ENCODE measurements at places on chromosomes 2 and 18.

- peak; percentile 12 for DNase-seq
Measured at GRCh38 chr2:136281281-136282114, 163.5 kb upstream of the CXCR4 start.

DNA sequence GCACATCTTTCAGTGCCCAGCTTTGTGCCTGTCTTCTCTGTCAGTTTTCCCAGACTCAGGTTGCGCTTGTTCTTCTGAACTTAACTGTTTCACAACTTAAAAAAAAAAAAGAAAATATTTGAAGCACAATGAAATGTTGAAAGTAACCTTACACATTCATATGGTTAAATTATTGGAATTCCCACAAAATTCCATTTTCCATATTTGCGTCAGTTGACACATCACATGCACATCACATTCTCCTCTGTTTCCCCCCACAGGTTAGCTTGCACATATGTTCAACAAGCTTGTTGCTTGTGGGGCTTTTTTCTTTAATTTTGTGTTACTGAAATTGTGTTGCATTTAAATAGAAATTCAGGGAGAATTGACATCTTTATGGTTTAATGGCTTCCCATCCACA is 8.3 kb downstream of the MYO1B start:
- DNase-seq: no peak

DNA sequence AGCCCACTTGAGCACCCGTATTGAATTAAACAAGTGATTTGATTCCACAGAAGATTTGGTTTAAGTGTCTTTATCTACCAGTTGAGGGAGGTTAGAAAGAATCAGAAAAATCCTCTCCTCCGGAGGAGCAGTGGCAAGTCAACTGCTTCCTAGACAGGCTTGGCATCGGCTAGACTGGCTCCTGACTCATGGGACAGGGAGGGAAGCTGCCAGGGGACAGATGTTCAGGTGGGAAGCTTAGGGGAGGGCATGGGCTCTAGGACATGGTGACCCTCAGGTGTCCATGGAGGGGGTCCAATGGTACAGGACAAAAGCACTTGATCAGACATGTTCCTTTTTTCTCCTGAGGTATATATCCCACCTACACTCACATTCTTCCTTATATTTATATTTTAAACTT is 119.3 kb upstream of the IL1R2 start:
- no peak for DNase-seq

- no peak for DNase-seq
Measured at GRCh38 chr2:160310118-160310828, 110.2 kb upstream of the ITGB6 start.

DNA sequence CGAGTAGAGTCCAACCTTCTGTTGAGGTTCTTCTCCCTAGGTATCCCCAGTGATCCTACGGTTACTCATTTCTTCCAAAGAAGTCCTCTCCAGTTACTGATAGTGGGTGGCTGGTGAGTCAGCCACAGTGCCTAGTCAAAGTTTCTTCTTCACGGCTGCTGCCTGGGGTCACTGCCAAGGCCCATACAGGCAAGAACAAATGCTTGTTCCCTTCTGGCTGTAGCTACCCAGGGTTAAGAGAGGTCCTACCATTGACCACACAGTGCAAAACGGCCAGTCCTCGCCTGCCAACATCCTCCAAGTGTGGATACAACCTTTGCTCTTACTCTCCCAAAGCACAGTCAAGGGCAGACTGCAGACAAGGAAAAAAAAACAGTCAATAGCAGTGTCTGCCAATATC is 2.9 kb upstream of the PTPN4 start:
- peak; percentile 8 for DNase-seq

GRCh38 chr2:101145406-101145805 is 5.8 kb downstream of the TBC1D8 start:
- no peak for DNase-seq

DNA sequence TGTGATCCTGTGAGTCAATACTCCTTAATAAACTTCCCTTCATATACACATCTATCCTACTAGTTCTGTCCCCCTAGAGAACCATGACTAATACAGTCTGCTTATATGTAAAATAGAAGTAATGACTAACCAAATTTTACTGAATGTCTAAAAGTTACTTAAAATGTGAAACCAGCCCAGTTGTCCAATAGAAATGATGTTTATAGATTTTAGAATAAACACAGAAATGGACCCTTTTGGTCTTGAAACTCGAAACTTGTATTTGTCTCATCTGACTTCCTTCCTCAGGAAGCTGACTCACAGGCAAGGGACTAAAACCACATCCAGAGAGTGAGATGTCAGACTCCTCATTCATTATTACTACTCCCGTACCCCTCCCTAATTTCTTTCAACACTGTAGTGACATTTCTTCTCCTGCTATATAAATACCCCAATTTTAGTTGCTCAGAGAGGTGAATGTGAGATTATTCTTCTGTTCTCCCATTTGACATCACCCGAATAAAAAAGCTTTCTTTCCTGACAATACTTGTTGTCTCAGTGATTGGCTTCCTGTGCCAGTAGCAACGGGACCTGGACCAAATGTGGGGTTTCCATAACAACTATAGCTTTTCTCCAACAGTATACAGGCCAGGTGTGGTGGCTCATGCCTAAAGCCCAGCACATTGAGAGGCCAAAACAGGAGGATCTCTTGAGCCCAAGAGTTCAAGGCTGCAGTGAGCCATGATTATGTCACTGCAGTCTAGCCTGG is 486.0 kb downstream of the ERBB4 start:
- no peak for DNase-seq

All from stimulated activated CD4-positive, alpha-beta T cell treated with anti-CD3 and anti-CD28 coated beads, Interleukin-15, amount 100 ng/mL, for 1 hour (primary cell).